Body of pancreas (tissue), 4 donors: ENCODE measurements at places on chromosomes 5 and 9.

- no peak overlapping the region for H3K4me3 ChIP-seq
- peaks cover 37% of the 10 kb centered on the region for H3K4me1 ChIP-seq
- peak overlapping the region; percentile 2 for H3K27ac ChIP-seq
- no peaks in the 10 kb centered on the region for H3K27me3 ChIP-seq
- peak; percentile 46 for DNase-seq
- H3K36me3 ChIP-seq: no peaks in the 10 kb centered on the region
Measured at GRCh38 chr5:95768731-95769130, 37.6 kb downstream of the RHOBTB3 start.

DNA sequence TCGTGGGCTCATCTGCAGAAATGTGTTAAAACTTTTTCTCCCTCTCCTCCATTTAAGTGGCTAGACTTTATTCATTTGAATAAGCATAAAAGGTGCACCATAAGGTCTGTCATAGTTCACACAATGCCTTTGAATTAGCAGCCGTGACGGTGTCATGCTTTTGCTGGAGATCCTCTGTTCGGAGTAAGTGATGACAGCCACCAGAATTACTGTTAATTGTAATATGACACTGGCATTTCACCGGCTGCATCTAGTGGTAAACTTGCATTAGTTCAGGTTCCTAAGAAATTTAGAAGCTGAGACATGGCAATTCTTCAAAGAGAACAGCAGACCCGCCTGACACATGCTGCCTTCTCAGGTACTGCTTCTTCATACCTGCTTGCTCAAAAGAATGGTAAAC lies 241.7 kb downstream of the EBF1 start:
- H3K27me3 ChIP-seq: no peaks in the 10 kb centered on the region
- H3K27ac ChIP-seq: no peak overlapping the region
- no peak overlapping the region for H3K4me3 ChIP-seq
- DNase-seq: no peak
- no peaks in the 10 kb centered on the region for H3K36me3 ChIP-seq

GRCh38 chr5:137263371-137264005 lies 235.6 kb downstream of the SPOCK1 start:
- peak; percentile 53 for DNase-seq
- H3K4me1 ChIP-seq: peaks cover 17% of the 10 kb centered on the region
- no peaks in the 10 kb centered on the region for H3K27me3 ChIP-seq
- H3K36me3 ChIP-seq: no peaks in the 10 kb centered on the region

DNA sequence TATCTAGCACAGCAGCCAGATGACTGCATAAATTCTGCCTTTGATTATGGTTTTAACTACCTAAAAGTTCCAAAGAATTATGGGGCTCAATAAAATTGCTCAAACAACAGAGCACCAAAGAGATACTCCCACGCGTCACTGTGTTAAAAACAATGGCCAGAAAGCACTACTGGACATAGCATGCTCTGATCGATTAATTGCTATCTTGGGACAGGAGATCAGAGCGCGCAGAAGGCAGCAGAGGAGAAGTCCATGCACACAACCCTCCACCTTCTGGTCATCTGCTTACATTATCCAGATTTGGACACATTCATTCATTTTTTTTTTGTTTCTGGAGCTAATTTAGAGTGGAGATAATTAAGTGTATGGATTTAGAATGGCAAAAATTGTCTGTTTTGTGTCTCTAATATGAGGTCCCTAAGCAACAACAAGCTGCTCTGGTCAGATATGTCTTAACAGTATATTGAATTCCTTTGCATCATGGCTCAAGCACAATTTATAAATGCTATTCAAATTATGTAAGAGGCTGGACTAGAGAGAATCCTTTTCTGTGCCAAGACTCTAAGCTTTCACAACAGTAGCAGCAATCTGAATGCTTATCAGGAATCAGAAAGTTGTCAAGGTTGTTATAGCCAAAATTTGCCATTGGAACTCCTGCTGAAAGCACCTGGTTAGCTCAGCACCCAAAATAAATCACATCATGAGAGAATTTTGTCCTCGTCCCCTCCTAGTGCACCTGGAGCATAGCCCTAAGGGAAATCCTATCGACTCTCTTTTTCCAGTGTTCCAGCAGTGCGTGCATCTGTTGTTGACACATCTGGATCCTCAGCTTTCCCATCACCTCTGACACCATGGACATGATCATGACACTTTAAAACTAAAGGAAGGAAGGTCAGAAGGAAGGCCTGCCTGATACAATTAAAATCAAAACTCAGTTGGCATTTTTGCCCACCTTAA lies 98.6 kb upstream of the HMHB1 start:
- no peaks in the 10 kb centered on the region for H3K36me3 ChIP-seq
- no peak for DNase-seq
- no peak overlapping the region for H3K4me3 ChIP-seq
- H3K4me1 ChIP-seq: no peaks in the 10 kb centered on the region
- no peaks in the 10 kb centered on the region for H3K27me3 ChIP-seq
- H3K27ac ChIP-seq: no peak overlapping the region

GRCh38 chr5:16932401-16932800 lies 3.7 kb downstream of the MYO10 start:
- H3K4me1 ChIP-seq: peaks cover 43% of the 10 kb centered on the region
- no peak for DNase-seq
- H3K27me3 ChIP-seq: no peaks in the 10 kb centered on the region
- no peak overlapping the region for H3K4me3 ChIP-seq

- no peaks in the 10 kb centered on the region for H3K36me3 ChIP-seq
- H3K4me3 ChIP-seq: no peak overlapping the region
- no peak for DNase-seq
- H3K27me3 ChIP-seq: no peaks in the 10 kb centered on the region
- no peak overlapping the region for H3K27ac ChIP-seq
- H3K4me1 ChIP-seq: no peaks in the 10 kb centered on the region
Measured at GRCh38 chr5:123181394-123181801, 92.4 kb downstream of the PRDM6 start.

DNA sequence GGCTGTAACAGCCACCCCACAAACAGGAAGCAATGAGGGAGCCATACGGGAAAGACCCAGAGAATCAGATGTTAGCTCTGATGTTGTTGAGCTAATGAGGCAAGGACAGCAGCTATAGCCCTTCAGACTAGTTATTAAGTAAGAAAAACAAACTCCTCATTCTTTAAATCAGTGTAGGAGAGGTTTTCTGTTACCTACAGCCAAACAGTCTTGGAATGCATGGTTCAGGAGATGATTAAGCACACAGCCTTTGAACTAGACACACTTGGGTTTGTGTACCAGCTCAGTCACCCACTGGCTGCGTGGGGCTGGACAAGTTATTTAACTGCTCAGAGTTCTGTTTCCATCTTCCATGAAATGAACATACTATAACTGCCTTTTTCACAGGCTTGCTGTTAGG lies 68.1 kb downstream of the SPOCK1 start:
- no peak overlapping the region for H3K27ac ChIP-seq
- no peak overlapping the region for H3K4me3 ChIP-seq
- H3K36me3 ChIP-seq: no peaks in the 10 kb centered on the region

DNA sequence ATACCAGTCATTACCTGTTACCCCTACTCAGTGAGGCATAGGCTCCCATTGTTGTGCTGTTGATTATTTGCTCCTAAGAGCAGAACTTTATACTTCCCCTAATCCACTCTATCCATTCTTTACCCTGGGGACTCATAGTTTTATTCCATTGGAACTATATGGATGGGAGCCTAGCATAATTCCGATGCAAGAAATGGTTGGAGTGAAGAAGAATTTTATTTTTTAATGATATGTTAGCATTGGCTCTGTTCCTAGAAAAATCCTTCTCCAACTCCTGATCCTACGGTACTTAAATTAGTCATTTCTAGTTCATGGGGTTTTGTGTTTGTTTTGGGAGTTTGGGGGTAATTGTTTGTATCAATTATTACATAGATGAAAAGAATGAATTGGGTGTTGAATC lies 191.5 kb downstream of the GOLPH3 start:
- no peak for DNase-seq
- no peak overlapping the region for H3K4me3 ChIP-seq
- no peaks in the 10 kb centered on the region for H3K27me3 ChIP-seq
- no peak overlapping the region for H3K27ac ChIP-seq
- no peaks in the 10 kb centered on the region for H3K4me1 ChIP-seq
- no peaks in the 10 kb centered on the region for H3K36me3 ChIP-seq

GRCh38 chr9:134641173-134641989 lies at the start of gene COL5A1:
COL5A1 (plus strand) TSS chr9:134641803; CDS start chr9:134642188, 385 bp downstream.
- H3K27ac ChIP-seq: no peak within 1 kb of the TSS
- H3K4me3 ChIP-seq: no peak within 1 kb of the TSS
- H3K36me3 ChIP-seq: no peaks in the 10 kb centered on the region
- peaks cover 20% of the 10 kb centered on the region for H3K4me1 ChIP-seq
- peak; percentile 68 for DNase-seq

GRCh38 chr5:61048534-61048933 lies 103.5 kb downstream of the NDUFAF2 start:
- no peak overlapping the region for H3K27ac ChIP-seq
- no peaks in the 10 kb centered on the region for H3K36me3 ChIP-seq
- H3K27me3 ChIP-seq: no peaks in the 10 kb centered on the region
- no peaks in the 10 kb centered on the region for H3K4me1 ChIP-seq

DNA sequence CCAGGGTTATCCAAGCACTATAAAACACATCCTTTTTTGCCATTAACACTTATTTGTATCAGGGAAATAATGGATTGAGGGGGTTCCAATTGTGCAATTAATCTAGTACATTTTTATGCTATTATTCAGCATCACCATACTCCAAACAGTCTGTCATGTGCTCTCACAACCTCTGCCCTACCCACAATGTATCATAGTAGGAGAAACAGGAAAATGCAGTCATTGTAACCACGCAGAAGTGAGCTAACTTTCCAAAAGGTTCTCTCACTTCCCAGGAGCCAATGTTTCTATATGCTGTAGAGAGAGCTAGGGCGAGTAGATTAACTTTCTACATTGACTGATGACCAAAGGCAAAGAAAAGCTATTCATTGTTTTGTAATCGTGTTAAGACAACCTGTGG lies 29.8 kb downstream of the DAB2 start:
- no peak overlapping the region for H3K27ac ChIP-seq
- no peak for DNase-seq
- no peaks in the 10 kb centered on the region for H3K36me3 ChIP-seq

DNA sequence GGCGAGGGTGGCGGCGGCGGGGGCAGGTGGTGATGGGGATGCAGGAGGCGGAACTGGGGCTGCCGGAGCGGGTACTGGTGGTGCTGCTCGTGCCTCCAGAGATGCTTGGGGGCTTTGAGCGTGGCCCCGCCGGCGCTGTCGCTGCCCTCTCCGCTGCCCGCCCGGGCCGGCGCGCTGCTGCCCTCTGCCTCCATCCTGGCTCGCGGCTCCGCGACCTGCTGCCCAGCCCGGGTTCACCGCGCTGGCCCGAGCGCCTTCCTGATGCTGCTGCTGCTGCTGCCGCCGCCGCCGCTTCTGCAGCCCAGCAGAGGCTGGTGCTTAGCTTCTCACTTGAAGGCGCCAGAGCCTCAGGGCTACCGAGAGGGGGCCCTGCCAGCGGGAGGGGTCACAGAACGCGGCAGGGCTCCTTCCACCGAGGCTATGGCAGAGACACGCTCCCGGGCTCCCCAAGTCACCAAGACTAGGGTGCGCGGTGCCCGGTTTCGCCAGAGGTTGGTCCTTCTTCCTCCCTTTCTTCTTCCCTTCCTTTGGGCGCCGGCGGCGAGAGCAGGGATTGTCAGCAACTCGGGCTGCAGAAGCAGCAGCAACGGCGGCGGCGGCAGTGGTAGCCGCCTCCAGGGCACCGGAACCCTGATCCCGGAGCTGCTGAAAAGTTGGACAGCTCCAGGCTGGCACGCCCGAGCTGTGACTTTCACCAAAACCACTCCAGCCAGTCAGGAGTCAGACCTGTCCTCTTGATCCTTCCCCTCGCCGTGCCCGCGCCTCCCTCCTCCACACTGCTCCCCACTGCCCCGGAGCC lies at the start of gene PDE4D:
Gene PDE4D, minus strand, starts transcription at position 298 of the 799 bp plus-strand sequence.
- peaks cover 12% of the 10 kb centered on the region for H3K27me3 ChIP-seq
- H3K27ac ChIP-seq: no peak within 1 kb of the TSS
- H3K36me3 ChIP-seq: no peaks in the 10 kb centered on the region
- peaks cover 10% of the 10 kb centered on the region for H3K4me1 ChIP-seq
